ENCODE measurements at places on chromosomes 12 and 14.

- no peak for DNase-seq
Observed at GRCh38 chr12:122363782-122364181, 58.7 kb downstream of the CLIP1 start.

GRCh38 chr12:48379794-48380193 is 29.1 kb upstream of the ZNF641 start:
- no peak for DNase-seq

GRCh38 chr14:44745371-44745770 is 216.4 kb downstream of the KLHL28 start:
- no peak for DNase-seq

- no peak for DNase-seq
Observed at GRCh38 chr12:82627799-82628198, 58.9 kb upstream of the TMTC2 start.

DNA sequence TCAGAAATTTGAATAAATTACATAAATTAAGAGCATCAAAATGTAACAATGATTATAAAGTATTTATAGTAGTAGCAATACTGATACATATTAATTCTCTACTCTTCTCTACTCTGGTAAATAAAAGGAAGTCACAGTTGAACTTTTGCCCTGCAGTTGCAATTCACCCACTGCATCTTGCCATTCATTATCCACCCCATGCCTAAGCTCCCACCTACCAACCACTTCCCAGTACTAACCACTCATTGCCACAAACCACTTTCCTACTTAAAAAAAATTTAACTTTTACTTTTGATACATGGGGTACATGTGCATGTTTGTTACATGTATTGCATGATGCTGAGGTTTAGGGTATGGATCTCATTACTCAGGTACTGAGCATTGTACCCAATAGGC is 174.0 kb downstream of the RASSF9 start:
- DNase-seq = no peak

- no peak for DNase-seq
Observed at GRCh38 chr14:76736514-76736913, 24.8 kb upstream of the VASH1 start.

- DNase-seq = no peak
Observed at GRCh38 chr14:94469261-94469660, 6.7 kb downstream of the SERPINA9 start.

GRCh38 chr12:51898506-51898905 is 8.8 kb upstream of the ACVRL1 start:
- no peak for DNase-seq

DNA sequence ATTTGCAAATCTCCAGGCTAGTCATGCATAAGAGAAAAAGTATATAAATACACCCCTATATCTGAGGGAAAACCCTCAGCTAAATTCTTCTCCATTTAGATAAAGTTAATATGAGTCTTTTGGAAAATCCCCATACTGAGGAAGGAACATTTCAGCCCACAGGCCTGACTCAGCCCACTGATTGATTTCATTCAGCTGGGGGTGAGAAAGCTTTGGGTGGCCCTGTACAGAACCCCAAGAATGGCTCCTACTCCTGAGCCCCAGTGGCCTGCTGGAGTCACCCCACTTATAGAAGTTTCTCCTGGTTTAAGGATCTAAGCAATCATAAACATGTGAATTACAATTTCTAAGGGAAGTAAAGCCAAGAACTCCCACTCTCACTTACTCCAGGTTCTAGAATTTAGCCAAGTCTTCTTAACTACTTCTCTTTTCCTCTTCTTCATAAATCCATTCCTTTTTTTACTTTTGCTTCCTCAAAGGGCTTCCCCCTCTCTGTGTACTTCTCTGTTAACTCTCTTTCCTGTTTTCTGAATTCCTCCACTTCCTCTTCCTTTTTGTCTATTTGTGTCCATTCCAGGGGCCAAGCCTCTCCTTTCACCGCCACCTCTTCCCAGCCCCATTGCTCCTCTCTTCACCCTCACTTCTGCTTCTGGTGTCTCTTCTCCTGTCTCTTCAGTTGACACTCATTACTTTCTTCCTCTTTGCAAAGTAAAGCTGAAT is 21.0 kb downstream of the RTN1 start:
- DNase-seq = no peak

DNA sequence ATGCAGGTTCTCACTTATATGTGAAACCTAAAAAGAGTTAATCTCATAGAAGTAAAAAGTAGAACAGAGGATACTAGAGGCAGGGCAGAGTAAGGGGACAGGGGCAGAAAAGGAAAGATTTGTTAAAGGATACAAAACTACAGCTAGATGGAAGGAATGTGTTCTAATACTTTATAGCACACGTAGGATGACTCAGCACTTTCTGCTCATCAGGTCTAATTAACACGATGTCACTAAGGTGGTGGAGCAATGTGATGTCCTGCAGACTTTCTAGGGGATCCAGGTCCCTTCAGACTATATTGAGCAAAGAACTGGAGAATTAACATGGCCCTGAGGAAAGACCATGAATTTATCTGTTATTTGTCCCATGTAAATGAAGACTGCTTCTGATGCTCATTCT is 80.8 kb upstream of the CMKLR1 start:
- no peak for DNase-seq

GRCh38 chr14:40093800-40094199 is 661.6 kb upstream of the FBXO33 start:
- DNase-seq = no peak

DNA sequence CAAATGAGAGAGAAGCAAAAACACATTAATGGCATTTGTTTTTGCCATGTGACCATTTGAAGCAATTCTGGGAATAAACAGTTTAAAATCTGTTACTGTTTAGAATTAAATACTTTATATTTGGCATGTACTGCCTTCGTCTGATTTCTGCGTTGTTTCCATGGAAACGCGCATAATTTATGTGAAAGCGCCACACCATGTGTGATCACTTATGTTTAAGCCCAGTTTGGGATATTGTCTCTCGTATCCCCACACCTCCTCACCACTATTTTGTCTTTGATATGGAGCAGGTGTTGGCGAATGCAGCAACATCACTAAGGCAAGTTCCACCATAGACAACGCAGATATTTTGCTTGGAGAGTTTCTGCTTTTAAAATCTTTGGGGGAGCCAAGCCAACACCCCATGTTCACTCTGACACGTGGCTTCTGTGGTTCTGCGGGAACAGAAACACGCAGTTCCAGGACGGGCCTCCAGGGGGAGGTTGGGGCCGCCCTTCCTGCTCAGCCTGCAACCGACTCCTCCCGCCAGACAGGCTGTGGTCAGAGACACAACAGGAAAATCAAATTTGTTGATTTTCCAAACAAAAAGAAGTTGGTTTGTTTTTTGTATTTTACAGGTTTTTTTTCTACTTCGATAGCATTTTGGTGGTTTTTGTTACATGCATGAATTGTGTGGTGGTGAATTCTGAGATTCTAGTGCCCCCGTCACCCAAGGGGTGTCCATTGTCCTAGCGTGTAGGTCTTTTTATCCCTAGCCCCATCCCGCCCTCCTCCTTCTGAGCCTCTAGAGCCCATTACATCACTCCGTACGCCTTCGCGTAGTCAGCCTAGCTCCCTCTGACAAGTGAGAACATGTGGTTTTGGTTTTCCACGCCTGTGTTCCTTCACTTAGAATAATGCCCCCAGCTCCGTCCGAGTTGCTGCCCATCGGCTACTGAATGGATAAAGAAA is 101.9 kb upstream of the SFSWAP start:
- DNase-seq = peak; percentile 74

GRCh38 chr14:53630336-53630735 is 326.3 kb downstream of the BMP4 start:
- no peak for DNase-seq

DNA sequence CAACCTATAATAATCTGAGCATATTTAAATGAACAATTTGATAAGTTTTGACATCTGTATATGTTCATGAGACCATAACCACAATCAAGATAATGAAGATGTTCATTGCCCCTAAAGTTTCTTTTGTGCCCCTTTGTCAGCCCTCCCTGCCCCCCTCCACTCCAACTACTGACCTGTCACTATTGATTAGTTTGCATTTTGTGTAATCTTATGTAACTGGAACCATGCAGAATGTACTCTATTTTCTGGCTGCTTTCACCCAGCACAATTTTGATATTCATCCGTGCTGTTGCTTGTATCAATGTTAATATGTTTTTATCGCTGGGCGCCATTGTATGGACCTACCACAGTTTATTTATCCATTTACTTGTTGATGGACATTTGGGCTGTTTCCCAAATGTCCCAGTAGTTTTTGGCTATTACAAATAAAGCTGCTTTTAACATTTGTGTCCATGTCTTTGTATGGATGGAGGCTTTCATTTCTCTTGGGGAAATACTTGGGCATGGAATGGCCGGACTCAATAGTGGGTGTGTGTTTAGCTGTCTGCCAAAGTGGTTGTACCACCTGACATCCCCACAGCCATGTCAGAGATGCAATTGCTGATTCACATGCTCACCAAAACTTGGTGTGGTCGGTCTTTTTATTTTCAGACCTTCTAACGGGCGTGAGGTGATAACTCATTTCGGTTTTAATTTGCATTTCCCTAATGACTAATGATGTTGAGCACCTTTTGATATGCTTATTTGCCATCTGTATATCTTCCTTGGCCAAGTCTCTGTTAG is 38.9 kb downstream of the EML1 start:
- DNase-seq = no peak

- no peak for DNase-seq
Observed at GRCh38 chr12:66050610-66051009, 79.9 kb downstream of the LLPH start.

DNA sequence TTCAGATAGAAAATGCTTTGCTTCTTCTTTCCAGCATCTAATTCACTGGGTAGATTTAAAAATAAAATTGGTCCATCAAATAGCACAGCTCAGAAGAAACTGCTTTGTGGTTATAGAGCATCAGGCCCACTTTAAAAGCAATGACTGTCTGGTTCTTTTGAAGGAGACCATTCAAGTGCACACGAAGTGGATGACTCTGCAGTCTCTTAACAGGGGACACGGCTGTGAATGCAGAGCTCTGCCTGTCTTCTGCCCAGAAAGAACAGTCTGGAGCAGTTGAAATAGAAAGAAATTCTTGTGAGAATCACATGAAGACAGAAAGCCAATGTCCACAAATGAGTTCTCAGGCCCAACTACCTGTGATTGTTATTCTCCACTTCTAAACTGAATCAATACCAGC is 138.7 kb upstream of the PLEKHA5 start:
- DNase-seq = no peak

DNA sequence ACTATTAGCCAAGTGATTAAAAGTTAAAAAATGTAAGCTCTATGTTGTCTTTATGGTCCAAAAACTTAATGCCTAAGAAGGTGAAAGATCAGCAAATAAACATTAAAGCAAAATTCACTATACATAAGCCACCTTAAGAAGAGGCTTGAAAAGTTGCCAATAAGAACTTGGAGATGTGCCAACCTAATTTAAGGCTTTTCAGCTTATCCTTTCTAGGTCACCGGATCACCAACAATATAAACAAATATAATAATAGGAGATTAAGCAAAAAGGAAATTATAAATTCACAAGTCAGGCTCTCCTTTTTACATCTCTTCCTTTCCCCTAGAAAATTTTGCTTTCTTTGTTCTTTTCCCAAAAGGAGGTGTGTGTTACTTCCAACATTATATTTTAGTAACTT is 30.9 kb downstream of the SLC2A3 start:
- no peak for DNase-seq

GRCh38 chr12:52759218-52759617 is 17.9 kb downstream of the KRT76 start:
- DNase-seq = no peak

DNA sequence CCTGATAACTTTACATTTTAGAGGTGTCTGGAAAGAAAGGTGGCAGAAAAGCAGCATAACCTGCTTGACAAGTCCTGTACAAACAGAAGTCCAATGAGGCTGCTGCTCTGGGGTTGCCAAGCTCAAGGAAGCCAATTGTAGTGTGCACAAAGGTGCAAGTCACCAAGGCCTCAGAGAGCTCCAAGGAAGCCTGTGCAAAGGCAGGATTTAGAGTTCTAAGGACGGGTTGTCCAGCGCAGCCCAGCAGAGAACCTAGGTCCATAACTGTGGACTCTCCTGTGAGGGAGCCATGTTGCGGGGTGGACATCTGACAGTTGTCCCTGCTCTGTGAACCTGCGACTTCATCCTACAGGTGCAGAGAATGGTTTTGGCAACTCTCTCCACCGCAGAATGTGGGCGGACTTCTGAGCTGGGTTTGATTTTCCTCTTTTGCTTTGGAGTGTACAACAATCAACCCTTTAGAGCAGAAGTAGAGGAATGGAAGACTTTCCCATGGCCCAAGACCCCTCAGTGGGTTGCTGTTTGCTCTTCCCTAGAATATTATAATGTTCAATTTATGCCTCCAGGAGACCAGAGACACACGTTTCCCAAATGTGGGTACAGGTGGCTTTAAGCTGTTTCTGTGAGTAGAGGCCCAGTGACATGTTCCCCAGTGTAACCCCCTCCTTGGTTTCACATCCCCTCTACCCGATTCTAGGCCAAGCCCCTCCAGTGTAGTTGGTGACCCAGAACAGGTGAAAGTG is 81.0 kb downstream of the ETV6 start:
- DNase-seq = no peak

DNA sequence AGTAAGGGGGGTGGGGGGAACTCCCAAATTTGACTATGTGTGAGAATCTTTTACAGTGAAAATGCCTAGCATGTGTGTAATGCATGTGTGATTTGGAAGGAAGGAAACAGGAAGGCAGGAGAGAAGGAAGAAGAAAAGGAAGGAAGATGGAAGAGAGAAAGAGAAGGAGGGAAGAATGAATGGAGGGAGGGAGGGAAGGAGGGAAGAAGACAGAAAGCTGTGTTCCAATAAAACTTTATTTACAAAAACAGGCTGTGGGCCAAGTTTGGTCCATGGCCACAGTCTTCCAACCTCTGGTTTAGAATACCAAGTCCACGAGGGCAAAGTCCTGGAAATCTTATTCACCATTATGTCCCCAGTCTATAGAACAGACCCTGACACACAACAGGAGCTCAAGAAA is 278.9 kb downstream of the KSR2 start:
- DNase-seq = no peak

- no peak for DNase-seq
Observed at GRCh38 chr12:88300931-88301330, 158.8 kb downstream of the TMTC3 start.

DNA sequence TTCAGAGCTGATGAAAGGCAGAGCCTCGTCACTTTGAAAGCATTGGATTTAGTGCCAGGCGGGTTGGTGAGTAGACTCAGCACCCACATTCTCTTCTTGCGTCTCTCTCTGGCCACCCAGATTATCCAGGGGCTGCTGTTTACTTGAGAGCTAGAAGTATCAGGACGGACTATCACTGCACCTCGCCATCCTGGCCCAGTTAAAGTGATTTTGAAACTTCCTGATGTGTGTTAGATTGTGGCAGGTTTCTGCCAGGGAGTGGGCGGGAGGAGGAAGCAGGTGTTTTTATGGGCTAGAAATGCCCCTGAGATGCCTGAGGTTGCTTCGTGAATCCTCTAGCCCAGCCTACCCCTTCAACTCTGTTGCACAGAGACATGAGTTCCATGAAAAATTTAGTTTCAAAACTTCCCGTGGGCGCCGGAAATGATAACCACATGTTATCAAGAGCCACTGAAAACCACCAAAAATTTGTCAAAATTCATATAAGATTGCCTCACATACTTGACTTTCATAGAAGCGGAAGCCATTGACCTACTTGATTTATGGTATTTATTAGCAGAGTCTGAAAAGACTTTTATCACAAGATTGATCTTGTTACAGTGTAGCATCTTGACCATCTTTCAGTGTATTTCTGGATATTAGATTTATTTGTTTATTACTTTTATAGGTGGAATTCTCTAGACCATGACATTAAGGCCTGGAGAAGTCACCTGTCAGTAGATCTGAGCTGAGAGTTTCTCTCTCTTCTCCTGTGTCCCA is 466.0 kb downstream of the RAD51B start:
- DNase-seq = peak; percentile 70

- no peak for DNase-seq
Observed at GRCh38 chr12:18430425-18431048, 169.2 kb downstream of the PIK3C2G start.

- DNase-seq = no peak
Observed at GRCh38 chr12:103627189-103627855, 40.2 kb downstream of the STAB2 start.

All from CD4-positive, alpha-beta T cell treated with Interleukin-6 for 4 hours (primary cell).